ENCODE measurements at places on chromosomes 5 and 9.

- no peak for DNase-seq
Observed at GRCh38 chr9:92941861-92942260, 5.5 kb upstream of the FGD3 start.

DNA sequence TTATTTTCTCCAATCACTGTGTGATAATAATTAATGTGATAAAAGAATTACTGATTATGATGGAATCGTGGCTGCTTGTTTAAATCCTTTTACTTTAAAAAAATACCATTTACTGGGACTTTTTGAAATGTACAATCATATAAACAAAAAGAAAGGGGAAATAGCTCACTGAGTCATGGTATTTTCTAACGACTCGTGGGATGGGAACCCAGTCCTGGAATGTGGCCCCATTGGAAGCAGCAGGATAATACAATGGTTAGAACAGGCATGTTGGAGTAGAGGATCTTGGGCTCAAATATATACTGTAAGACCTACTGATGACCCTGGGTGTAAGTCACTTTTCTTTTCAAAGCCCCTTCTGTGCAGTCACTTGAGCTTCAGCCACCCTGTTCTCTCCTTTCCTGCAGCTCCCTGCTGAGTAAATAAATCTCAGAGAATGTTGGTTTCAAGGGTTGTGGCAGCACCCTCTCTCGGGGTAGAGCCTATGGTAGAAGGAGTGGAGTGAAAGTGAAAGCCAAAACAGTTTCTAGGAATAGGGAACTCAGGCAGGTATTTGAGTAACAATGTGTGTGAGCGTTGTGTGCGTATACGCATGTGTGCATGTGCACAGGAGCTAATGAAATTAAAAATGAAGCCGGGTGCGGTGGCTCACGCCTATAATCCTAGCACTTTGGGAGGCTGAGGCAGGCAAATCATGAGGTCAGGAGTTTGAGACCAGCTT, 40.8 kb upstream of the LARP1 start:
- DNase-seq, result peak; percentile 50

GRCh38 chr5:119808474-119808873, 179.1 kb downstream of the FAM170A start:
- DNase-seq, result no peak

DNA sequence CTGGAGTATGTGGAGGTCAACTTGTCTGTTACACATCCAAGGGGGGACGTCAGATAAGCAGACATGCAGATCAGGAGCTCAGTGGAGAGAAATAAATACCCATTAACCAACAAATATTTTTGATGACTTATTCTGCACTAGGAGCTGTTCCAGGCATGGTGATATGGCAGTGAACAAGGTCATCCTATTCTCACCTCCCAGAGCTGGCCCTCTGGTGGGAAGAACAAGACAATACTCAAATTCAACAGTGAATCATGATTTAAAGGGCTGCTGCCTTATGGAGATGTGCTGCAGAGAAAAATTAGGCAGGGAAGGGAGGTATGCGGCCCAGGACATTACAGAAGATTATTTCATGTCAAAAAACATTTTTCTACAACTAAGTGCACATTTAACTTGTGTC, 36.5 kb downstream of the SYK start:
- no peak for DNase-seq

DNA sequence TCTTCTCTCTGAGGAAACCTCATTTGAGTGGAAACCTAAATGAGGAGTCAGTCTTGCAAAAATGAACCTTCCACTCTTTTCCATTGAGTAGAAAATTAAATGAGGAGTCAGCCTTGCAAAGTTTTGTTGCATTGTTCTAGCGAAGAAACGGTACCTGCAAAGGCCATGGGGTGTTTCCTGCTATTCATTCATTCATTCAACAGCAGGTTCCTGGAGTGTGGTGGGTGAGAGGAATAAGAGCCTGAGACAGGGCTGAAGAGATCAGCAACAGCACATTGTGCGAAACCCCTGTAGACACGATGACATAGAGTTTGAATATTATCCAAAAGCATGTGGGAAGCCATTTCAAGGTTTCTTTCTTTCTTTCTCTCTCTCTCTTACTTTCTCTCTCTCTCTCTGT, 14.6 kb upstream of the SETX start:
- no peak for DNase-seq

DNA sequence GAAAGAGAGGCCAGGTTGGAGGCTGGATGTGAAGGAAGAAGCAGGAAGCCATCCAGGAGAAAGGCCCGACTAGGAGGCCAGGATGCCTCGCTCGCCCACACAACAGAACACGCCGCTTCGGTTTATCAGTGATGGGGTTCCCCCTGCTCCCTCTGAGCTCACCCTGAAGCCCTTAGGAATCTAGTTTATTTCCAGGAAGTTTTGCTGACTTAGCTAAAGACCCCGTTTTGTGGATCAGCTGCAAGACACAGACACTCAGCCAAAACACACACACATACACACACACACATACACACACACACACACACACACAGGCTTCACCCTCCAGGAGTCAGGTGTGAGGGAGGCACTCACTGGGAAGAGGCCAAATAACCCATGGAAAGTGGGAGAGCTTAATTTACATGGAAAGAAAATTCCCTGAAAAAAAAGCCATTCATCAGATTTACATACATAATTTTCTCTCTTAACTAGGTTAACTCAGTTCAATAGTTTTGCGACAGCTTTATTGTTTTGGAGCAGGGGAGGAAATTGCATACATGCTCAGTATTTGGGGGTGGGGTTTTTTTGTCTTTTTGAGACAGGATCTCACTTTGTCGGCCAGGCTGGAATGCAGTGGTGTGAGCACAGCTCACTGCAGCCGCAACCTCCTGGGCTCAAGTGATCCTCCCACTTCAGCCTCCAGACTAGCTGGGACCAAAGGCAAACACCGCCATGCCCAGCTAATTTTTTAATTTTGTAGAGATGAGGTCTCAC, 92.7 kb upstream of the HAND1 start:
- no peak for DNase-seq

DNA sequence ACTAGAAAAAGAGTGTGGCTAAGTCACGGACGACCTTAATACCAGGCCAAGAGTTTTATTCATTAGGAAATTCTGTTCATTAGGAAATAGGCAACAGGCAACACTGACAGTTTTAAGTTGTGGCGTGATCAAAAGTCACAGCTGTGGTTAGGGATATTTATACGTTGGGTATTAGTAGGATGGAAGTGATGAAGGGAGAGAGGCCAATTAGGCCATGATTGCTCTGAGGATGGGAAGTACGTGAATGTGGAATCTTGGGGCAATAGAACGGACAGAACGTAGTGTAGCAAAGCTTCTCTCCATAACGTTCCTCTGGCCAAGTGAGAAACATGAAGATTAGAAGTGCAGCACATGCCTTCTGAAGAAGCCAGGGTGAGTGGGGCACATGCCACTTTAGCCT, 290.1 kb upstream of the ZNF608 start:
- DNase-seq, result no peak

All from germinal center (tissue), 1 donor.